NCI-H2081 treated with DMSO at 0.1 percent for 48 hours (cell line): ENCODE measurements at places on chromosomes 7 and 10.

DNA sequence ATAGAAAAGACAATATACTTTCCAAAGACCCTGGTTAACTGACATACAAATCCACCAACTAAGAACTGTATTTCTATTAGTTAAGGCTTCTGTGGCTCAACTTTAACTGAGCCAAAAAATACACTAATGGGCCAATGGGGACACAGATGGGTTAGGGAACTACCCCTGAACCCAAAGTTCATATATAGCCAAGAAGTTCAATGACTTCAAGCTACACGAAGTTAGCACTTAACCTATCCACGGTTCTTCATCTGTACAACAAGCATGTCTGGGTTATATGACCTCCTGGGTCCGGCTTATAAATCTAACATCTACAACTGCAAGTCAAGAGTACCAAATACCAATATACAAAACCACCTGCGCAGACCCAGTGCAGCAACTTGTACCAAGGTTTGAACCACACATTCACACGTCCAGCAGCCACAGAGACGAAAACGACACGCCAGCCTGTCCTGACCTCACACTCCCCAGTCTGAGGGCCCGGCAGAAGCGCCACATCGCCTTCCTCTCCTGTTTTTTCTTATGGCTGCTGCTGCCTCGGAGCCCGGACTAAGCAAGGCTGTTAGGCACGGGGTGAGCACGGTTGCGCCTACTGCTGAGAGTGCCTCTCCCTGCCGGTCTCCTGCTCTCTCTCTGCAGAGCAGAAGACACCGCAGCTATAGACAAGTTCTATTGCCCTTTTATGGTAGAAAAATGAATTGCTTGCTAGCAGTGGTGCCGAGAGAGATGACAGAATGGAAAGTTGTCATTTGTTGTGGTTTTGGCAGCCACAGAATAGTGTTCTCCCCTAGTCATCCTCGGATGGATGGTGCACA is 86.3 kb downstream of the RNF216 start:
- DNase-seq: no peak

DNA sequence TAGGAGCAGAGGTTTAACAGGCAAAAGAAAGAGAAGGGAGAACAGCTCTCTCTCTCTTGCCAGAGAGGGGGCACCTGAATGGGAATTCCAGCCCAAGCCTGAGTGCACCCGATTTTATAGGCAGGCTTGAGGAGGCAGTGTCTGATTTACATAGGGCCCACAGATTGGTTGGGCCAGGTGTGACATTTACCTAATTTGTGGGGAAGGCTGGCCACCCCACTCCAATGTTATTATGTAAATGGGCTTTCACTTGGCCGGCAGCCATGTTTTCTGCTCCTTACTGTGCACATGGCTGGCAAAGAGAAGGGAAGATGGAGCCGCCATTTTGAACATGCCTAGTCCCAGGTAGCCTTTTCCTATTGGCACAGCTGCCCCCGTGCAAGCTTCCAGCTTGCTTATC is 735.5 kb upstream of the AUTS2 start:
- peak; percentile 42 for DNase-seq

DNA sequence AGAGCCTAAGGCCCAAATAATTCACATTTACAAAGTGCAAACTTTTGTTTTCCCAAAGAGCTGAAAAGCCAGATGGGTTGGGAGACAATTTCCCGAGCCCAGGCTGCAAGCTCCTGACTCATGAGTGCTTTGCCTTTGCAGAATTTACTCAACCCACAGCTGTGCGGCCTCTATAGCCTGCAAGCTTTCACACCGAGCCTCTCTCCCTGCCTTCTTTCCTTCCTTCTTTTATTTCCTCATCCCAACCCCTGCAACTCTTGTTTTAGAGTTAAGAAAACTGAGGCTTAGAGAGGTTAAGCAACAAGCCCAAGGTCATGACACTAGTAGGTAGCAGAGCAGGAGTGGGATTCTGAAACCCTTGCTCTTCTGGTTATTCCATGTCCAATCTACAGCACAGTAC is 203.0 kb upstream of the GPR26 start:
- no peak for DNase-seq

DNA sequence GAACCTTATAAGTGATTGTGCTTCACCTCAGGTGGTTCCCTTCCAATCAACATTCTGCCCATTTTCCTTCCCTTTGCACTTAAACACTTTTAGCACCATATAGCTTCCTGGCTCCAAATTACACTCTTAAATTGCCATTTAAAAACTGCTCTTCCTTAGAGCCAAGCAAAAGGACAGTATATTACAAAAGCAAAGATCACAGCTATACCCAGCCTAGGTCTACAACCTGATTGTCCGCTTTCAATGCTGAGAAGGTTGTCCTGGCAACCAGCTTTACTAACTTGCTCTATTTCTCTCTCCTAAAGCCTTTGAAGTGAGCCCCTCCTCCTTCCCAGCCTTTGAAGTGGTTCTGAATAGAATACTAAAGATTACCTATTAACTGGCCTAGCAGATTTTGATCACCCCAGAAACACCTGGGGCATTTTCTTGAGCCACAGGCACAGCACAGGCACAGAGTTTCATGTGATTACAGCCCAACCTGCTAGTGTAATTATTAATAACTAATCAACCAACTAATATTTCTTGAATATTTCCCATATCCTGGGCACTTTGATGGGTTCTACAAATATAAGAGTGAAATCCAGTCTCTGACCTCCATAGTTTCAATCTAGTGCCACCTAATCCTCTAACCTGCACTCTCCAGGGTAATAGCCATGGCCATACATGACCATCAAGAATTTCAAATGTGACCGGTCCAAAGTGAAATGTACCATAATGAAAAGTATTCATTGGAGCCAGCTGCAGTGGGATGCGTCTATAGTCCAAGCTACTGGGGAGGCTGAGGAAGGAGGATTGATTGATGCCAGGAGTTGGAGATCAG is 63.6 kb upstream of the TRIM24 start:
- no peak for DNase-seq

DNA sequence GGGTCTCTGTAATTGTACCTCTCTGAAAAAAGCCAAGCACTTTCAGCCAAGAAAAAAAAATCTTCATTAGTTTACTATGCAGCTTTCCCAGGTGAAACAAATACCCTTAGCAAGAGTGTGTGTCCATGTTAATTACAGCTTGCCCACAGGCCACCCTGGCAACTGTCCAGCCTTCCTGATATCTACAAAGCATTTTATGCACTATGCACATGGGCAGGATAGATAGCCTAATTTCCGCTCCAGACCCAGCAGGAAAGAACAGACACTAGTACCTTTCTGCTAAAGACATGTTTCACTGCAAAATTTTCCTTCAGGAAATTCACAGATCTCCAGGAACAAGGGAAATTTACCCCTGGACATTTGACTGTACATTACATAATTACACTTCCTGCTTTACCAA is 24.4 kb downstream of the CACNA2D1 start:
- DNase-seq: peak; percentile 83

GRCh38 chr7:2785071-2785500 is 59.0 kb downstream of the GNA12 start:
- no peak for DNase-seq

GRCh38 chr7:25091176-25091575 is 33.9 kb downstream of the CYCS start:
- no peak for DNase-seq

- no peak for DNase-seq
Measured at GRCh38 chr10:115525141-115525540, 432.0 kb downstream of the ATRNL1 start.

- DNase-seq: no peak
Measured at GRCh38 chr7:14934839-14935238, 32.3 kb upstream of the DGKB start.

GRCh38 chr10:107269626-107270025 is 105.1 kb upstream of the SORCS1 start:
- DNase-seq: no peak

GRCh38 chr7:150406312-150406566 is 27.1 kb downstream of the ZNF775 start:
- DNase-seq: no peak

GRCh38 chr7:23011222-23011924 is 2.6 kb downstream of the HYCC1 start:
- no peak for DNase-seq

DNA sequence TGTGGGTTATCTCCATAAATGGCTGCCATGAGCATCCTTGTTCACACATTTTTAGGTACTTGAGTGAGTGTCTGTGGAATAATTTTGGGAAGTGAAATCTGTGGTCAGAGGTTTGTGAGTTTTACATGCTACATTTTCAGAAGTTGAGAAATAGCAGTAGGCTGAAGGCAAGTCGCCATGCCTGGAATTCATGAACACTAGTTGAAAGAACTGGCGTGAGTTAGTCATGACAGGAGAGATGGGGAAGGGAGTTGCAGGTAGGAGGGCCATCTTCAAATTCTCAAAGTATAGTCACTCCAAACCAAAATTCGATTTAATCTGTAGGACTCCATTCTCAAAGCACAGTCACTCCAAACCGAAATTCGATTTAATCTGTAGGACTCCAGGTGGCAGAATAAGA is 89.6 kb downstream of the EGFR start:
- no peak for DNase-seq

- DNase-seq: no peak
Measured at GRCh38 chr7:138581065-138581464, 120.1 kb downstream of the SVOPL start.

DNA sequence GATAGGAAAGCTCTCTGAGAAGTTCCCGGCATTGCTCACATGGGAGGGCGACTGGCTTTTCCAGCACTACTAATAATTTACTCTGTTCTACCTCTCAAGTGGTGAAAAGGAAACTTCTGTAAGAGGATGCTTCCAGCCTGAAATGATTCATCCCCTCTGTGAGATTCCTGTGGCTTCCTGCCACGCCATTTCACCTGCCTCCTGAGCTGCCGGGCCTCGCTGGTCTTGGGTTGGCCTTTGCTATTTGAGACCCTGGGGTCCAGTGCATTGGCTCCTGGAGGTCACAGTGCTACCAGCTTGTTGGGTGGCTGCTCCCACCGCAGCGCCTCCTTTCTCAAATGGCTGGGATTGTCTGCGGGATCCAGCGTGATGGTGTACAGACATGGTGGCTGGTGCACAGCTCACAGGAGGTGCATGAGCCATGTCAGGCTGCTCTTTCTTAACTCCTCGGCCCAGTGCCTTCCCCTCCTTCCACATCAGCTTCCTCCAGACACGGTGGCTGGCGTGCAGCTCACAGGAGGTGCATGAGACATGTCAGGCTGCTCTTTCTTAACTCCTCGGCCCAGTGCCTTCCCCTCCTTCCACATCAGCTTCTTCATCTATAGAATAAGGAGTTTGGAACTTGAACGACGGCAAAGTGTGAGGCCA is 42.9 kb upstream of the PCBD1 start:
- DNase-seq: no peak

DNA sequence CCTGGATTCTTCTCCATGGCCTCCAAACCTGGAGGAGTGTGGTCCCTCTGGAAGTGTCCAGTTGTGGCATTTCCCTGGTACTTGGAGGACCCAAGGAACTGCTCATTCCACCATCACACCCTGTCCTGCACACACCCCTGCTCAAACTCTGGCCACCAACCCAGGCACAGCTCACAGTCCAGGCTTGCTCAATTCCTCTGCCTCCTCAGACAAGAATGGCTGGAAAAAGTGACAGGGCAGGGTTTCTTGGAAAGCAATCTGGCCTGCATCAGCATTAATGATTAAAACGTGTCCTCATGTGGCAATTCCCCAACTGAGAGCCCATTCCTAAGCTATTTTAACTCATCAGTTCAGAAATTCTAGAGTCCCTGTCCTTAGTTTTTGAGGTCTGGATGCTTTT is 17.2 kb upstream of the TPST1 start:
- no peak for DNase-seq

GRCh38 chr7:113652501-113652900 is 266.3 kb downstream of the PPP1R3A start:
- no peak for DNase-seq

- no peak for DNase-seq
Measured at GRCh38 chr7:47046949-47047348, 535.0 kb downstream of the TNS3 start.

- no peak for DNase-seq
Measured at GRCh38 chr10:126895214-126895781, 9.9 kb upstream of the DOCK1 start.

DNA sequence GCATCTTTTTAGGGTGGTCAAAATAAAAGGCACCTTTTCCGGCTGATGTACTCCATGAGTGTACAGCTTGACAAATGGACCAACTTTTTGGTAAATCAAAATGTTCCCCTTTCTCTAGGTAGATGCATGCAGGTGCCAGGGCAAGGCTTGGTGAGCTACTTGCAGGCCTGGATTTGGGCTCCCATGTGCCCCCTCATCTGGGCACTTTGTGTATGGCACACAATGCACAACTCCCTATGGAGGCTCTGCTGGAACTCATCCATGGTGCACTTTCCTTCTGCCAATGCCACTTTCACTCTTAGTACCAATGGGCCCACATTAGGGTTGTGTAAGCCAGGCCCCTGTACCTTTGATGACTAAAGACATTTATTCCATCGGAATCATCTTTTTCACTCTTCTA is 300.8 kb downstream of the SDHAF3 start:
- no peak for DNase-seq

- no peak for DNase-seq
Measured at GRCh38 chr10:47447705-47448104, 36.2 kb downstream of the ANXA8 start.

GRCh38 chr7:115971506-115971905 is 59.1 kb downstream of the TFEC start:
- no peak for DNase-seq

DNA sequence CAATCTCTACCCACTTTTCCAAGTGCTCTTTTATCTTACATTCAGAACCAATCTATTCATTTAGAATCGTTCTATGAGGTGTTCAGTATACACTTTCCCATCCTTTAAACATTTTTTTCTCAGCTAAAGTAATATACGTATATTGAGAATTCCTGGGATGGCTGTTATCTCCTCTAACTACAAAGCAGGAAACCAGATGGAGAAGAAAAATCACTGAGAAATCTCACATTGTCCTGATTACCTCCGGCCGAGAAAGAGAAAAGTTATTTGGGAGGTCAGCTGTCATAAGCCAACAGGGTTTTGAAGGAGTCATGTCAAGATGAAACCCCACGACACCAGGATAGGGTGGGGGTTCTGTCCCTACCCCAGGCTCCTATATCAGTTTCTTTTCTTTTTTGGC is 99.2 kb upstream of the KDM7A start:
- DNase-seq: no peak

GRCh38 chr7:11177793-11178192 is 204.1 kb downstream of the PHF14 start:
- DNase-seq: no peak

GRCh38 chr10:26675873-26676257 is 21.6 kb upstream of the PDSS1 start:
- no peak for DNase-seq

DNA sequence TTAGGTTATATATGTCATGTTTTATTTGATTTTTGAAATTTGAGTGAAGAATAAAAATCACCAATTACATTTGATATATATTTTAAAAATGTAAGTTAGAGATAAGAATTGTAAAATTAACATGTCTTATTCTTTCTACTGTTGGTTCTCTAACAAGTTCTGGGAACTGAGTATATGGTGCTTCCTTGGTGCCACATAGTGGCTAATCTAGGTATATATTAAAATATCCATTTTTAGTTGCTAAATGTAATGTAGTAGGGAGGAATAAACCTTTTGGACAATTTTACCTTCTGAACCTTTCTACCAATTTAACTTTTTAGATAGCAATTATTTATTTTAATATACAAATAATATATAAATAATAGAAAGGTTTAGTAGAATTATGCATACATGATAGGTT is 17.5 kb downstream of the CFAP69 start:
- peak; percentile 29 for DNase-seq

- no peak for DNase-seq
Measured at GRCh38 chr7:36283181-36283580, 106.5 kb upstream of the ANLN start.

GRCh38 chr7:130899638-130900401 is 165.8 kb upstream of the KLF14 start:
- no peak for DNase-seq
